Dorsolateral prefrontal cortex (tissue), 122 donors: ENCODE measurements at places on chromosomes 1 and 21.

DNA sequence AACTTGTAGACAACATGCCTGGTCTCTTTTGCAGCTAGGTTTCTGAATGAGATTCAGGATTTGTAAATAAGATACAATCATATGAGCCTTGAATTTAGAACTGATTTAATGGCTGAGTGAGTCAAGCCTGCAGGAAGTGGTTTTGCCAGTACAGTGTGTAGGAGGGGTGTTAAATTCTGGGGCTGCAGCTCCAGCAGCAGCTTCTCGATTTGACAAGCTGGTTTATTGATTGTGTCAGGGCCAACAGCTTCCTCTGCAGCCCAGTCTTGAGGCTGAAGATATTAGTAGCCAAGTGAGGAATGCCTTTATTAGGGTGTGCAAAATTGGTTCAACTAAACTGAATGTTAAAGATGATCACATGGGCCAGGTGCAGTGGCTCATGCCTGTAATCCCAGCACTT, 11.5 kb upstream of the PLA2G5 start:
- DNase-seq, result no peak

- DNase-seq, result no peak
Observed at GRCh38 chr1:44545961-44546360, 128.3 kb downstream of the TMEM53 start.

- no peak for DNase-seq
Observed at GRCh38 chr1:224700918-224701531, 84.9 kb downstream of the CNIH3 start.

DNA sequence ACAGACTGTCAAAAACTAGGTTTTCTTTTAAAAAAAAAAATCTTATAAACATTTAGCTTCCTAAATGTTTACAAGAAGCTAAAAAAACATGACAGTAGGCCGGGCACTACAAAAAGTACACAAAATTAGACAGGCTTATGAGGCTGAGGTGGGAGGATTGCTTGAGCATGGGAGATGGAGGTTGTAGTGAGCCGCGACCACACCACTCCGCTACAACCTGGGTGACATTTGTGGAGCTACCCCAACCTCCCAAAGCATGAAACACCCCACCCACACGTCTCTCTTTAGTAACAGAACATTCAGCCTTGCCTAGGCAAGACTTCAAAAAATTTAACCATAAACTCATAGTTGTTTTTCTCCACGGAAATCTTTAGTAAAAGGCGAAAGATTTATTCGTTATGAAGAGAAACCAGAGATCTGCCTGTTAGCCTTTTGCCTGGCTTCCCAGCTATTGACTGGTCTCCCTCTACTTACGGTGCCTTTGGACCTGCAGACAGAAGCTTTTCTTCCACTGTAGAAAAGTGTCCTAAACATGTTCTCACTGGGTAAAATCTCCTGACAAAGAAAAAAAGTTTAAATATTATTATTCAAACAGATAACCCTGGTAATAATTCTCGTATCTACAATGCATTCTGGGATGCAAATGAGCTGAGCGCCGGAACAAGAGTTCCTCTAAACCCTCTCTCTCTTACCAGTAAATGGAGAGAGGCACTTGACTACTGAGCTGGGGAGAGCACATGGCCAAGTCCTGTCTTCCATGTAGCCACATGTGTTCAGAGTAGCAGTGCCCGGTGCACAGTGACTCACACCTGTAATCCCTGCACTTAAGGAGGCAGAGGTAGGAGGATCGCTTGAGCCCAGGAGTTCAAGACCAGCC, 9.2 kb downstream of the RNU5D-1 start:
- DNase-seq, result no peak

DNA sequence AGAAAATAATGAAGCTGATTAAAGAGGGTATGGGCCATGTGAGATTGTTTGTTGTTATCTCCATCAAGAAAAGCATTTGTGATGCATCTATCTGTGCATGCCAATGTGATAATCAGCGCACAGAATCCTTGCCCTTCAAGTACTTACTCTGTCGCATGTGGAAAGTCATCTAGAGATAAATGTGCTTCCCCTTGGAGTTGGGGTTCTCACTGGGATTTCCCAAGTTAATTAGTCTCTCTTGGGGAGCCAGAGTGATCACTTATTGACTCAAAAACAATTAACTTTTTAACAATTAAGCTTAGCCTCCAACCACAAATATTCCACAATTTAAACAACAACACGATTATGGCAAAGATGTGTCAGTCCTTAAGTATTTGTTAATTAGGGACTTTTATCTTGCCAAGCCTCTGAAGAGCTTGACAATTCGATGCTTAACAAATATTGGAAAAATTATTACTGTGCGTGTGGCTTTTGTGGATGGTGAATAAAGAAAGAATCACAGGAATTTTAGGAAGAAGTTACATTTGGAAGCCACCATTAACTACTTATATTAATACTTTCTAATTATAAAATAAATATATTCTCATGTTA, 17.5 kb downstream of the RHOU start:
- no peak for DNase-seq

- DNase-seq, result no peak
Observed at GRCh38 chr1:50048791-50049190, 25.0 kb upstream of the AGBL4 start.

GRCh38 chr1:84615790-84616189, 41.5 kb upstream of the CTBS start:
- no peak for DNase-seq

- DNase-seq, result peak; percentile 23
Observed at GRCh38 chr1:36096500-36097432, 8.1 kb downstream of the ADPRS start.

DNA sequence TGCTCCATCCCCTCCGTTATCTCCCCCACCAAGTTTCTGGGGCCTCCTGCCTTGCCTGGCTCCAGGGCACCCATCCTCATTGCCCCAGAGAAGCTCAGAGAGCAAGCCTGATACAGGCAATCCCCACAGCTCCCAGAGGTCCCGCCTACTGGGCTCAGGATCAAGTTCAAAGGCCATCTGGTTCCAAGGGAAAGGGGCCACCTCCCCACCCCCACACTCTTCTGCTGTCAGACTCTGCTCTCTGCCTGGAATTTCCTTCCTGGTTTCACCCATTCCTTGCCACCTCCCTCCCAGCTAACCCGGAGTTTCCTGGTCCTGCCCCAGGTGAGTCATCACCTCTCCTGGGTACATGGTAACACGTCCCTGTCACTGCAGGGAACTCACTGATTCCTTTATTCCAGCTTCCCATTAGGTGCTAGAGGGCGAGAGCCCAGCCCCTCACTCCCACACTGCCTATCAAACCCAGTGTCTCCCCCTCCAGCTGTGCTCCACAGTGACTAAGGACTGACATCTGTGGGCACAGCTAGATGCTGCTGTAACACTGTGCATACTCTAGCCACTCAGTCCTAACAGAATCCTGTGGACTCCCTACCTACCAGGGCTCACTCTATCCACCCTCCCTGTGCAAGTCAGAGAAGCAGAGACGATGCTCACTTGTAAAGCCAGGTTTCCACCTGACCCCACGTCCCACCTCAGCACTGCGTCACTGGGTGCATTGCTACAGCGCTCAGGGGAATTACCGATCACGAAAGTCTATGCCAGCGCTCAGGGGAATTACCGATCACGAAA, 21.8 kb downstream of the RSPH1 start:
- DNase-seq, result no peak

- no peak for DNase-seq
Observed at GRCh38 chr1:61265665-61266064, 183.3 kb downstream of the NFIA start.

DNA sequence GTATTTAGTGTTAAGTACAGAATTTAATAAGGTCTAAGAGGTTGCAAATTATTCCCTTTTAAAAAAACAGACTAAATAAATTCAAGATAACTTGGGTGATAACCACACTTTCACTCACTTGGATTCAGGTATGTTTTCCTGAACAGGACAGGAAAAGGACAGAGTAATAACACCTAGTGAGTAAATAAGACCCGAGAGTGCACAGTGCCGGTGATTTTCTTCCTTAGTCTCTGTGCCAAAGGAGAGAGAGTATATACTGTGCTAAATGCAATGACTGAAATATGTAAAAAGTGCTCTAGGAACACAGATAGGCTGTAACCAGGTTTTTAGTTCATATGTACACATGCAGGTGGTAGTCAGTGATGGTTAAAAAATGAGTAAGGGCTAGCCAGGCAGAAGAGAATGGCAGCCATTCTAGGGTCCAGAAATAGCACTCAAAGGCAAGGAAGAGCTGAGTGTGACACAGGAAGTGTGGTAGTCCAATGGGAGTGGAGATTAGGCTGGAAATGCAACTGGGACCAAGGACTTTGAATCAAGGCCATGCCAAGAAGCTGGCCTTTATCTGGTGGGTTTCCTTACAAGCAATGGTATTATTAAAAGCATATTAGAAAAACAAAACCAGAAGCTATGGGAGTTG, 58.1 kb downstream of the NRIP1 start:
- DNase-seq, result no peak

DNA sequence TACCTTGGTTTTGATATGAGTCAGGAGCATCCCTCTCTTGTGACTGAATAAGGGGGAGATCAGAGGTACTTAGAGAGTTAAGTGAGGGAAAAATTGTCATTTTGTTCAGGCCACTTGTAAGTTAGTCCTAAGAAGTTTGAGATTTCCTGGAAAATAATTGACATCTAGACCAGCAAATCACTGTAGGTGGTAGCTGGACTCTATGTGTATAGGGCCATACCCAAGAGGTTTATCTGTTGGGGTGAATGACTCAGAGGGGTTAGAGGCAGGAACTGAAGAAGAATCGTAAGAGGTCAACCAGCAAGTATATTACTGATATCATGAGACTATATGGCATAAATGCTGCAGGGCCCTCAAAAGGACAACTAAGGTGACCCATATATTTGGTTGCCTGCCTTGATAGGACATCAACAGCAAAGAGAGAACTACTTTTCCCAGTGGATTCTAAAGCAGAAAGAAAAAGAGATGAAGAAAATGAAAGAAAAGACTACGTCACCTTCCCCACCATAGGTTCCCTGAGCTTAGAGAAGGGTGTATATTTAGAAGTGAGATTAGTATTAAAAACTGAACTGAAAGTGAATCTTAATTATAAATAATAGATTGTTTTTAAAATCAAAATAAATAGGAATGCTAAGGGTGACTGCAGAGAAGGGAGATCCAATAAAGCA, 8.0 kb upstream of the RNPC3 start:
- no peak for DNase-seq

DNA sequence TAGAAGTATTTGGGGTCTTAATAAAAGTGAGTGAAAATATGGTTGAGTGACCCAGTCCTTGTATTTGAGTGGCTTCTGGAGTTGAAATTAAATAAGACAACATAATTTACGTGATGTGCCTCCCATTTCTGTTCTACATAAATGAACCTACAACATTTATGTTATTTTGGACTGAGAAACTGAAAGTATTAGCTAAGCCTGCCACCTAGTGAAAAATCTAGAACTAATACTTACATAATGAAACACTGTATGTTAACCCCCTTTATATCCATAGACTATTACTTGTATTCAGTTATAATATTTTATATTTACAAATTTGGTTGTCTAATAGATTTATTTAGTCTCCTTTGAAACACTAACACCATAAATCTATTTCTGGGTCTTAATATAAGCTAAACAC, 298.9 kb downstream of the KCNT2 start:
- DNase-seq, result no peak

- no peak for DNase-seq
Observed at GRCh38 chr1:198185759-198186158, 29.0 kb downstream of the NEK7 start.

DNA sequence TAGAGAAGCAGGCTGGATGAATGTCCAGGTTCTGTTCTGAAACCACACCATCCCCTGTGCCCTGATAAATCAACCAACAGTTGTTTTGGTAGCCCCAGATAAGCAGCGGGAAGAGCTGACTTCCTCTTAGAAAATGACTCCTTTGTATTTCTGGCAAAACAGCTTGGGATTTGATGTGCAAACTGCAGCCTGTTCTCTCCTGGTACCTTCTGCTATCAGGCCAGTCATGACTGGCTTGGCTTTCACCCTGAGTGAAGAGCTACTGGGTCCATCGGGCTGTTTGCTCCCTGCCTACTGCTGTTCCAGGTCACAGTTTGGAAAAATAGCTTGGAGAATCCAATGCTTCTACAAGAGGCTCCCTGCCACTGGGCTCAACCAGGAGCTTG, 116.8 kb downstream of the DTL start:
- no peak for DNase-seq

- DNase-seq, result no peak
Observed at GRCh38 chr1:51330331-51331201, at the start of gene TTC39A. TTC39A (minus strand) TSS chr1:51330562; CDS start chr1:51330477, 85 bp downstream.

GRCh38 chr1:162335126-162335525, 41.5 kb downstream of the SPATA46 start:
- no peak for DNase-seq

DNA sequence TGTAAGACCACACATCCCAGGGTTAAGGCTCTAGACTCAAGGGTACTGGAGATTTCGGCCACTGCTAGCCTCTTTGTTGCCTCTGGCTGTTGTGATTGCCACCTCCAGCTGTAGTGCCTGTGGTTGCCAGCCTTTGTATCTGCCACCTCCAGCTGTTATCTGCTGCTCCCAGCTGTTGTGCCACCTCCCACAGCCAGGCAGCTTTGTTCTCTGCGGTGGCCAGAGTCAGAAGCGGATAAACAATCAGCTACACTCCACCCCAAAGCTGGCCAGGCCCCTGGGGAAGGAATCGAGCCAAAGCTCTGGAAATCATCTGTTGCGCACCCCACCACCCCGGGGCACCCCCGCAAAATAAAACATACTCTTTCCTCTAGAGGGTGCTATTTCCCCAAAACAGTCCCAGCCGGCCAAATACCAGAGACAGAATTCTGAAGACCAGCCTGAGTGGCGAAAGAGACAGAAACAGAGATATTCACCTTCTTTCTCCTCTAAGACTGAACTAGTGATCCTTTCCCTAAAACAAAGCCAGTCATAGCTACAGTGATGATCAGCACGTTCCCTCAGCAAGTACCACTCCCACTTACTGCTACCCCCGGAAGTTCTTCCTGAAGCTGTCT, 14.8 kb upstream of the PIGM start:
- peak; percentile 84 for DNase-seq

DNA sequence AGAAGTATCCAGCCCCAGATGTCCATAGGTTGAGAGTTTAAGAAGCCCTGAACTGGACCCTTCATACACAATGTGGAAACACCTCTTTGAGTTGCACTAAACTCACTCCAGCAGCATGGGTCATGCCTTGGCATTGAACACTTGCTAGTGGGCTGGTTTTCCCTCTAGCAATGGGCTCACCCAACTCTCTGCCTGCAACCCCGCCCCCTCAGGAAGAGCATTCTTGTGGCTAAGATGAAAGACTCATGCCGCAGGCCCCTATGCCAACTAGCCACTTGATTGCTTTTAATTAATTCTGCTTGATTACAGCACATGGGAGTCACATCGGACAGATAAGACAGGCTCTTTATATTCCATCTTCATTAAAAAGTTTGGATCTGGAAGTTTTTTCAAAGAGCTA, 136.5 kb upstream of the GJB5 start:
- DNase-seq, result no peak

DNA sequence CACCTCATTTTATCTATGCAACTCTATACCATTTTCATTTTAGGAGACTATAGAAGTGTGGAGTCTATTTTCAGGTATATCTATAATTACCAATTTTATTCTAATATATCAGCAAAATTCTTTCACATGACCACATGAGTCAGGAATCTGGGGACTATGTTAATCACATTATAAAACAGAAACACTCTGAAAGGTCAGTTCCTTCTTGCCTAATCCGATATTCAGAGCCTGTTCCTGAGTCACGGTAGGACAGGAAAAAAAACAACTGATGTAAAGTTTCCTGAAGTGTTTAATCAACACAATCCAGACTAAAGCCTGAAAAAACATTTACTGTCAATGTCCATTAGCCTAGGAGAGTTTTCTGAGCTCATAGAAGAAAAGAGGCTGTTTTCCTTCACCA, 1902.3 kb downstream of the NCAM2 start:
- DNase-seq, result no peak
